ENCODE measurements at places on chromosomes 6 and 20.
A peak's percentile ranks its signal among the peaks of the same experiment; 100 is the strongest.

DNA sequence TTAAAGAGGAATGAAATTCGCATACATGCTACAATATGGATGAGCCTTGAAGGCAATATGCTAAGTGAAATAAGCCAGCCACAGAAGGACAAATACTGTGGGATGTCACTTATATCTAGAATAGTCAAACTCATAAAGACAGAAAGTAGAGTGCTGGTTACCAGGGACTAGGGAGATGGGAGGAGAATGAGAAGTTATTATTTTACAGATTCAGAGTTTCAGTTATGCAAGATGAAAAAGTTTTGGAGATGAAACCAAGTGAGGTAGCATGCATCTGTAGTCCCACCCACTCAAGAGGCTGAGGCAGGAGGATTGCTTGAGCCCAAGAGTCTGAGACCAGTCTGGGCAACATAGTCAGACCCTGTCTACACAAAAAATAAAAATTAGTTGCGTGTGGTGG, 82.5 kb upstream of the ARID1B start:
- no peak for DNase-seq

DNA sequence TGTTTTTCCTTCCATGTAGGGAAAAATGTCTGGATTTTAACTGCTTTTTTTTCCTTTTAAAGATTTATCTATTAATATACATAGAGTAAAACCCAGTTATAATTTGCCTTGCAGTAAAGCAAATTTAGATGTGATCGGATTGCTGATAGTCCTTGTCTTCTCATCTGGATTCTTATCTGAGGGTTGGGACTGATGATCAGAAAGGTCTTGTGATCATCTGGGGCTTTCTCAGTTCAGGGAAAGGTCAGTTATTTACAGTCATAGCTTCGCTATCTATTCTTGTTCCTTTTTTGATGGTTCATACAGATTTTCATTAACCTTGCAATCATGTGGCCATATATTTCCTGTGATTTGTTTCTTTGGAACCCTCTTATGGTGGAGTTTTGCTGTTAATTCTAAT, 63.8 kb upstream of the CLDN20 start:
- no peak for DNase-seq

DNA sequence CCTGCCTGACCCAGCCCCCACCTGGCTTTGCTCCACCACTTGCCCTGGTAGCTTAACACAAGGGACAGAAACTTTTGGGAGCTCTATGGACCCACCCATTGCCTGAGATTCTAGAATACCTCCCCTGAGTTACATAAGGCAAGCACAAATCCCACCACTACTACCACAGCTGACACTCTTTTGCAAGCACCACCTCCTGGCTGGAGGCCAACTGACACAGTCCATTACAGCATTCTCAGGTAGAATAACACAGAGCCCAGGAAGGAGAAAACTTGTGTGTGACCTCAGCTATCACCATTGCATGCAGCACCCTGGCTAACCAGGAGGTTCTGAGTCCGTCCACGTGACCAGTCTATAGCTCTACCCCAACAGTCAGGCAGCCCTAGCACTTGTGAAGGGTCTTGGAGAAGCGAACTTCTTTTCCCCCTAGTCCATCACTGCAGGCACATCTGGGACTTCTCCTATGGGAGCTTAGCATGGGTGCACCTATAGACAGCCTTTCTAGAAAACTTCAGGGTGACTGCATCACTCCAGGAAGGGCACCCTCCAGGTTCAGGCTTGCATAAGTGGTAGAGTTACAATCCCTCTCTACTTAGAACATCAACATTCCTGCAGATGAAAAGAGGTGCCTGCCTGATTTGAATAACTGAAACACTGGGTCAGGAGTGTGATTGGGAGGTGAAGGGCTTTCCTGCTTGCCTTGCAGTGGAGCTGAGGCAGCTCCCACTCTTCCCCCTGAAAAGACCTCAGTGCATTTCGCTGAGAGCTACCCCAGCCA, 30.1 kb downstream of the CITED2 start:
- no peak for DNase-seq

- DNase-seq: no peak
Measured at GRCh38 chr6:130699742-130700141, 127.5 kb upstream of the SMLR1 start.

- DNase-seq: no peak
Measured at GRCh38 chr6:44176762-44177509, 18.3 kb downstream of the CAPN11 start.

- DNase-seq: no peak
Measured at GRCh38 chr20:61262514-61262913, 10.5 kb downstream of the CDH4 start.

DNA sequence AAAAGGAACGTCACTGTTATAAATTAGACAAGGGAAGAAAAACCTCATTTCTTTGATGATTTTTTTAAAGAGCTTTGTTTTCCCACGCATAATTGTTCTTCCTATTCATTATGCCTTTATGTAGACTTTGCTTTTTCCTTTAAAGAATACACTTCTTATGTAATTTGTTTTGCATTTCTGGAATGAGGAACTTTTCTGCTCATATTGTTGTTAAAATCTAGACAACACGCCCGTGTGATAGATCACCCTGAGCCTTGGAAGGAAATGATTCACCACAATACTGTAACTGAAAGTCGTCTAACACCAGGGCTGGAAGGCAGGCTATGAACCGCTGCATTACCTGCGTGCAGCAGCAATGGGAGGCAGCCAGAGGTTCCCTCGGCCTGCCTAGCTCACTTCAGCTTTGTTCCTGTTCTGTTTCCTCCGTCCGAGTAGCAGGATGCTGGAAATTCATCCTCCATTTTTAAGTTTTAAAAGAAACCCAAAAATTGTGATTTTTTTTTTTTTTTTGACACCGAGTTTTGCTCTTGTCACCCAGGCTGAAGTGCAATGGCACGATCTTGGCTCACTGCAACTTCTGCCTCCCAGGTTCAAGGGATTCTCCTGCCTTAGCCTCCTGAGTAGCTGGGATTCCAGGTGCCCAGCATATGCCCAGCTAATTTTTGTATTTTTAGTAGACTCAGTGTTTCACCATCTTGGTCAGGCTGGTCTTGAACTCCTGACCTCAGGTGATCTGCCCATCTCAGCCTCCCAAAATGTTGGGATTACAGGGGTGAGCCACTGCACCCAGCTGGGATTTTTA, 49.6 kb upstream of the ZNF217 start:
- peak; percentile 87 for DNase-seq

GRCh38 chr20:38150335-38151170, 14.5 kb downstream of the TGM2 start:
- DNase-seq: no peak

All from epithelial cell of prostate (primary cell).